Stimulated activated CD8-positive, alpha-beta memory T cell treated with anti-CD3 and anti-CD28 coated beads, Interleukin-4, amount 100 ng/mL, for 4 hours (primary cell): ENCODE measurements at places on chromosomes 12 and 14.
A peak's percentile ranks its signal among the peaks of the same experiment; 100 is the strongest.

- no peak for DNase-seq
Measured at GRCh38 chr12:12645485-12645884, 33.8 kb downstream of the CREBL2 start.

DNA sequence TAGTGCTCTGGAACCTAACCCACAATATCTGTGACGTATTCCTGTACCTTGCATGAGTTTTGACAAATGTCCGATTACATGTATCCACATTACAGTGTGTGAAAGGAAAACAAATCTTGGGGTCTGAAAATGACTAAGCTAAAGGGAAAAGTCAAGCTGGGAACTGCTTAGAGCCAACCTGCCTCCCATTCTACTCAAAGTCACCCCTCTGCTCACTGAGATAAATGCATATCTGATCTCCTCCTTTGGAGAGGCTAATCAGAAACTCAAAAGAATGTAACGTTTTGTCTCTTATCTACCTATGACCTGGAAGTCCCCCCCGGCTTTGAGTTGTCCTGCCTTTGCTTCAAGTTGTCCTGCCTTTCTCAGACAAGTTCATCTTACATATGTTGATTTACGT, 34.0 kb upstream of the KIF21A start:
- DNase-seq = no peak

GRCh38 chr14:61374284-61374683, 52.9 kb downstream of the PRKCH start:
- no peak for DNase-seq

DNA sequence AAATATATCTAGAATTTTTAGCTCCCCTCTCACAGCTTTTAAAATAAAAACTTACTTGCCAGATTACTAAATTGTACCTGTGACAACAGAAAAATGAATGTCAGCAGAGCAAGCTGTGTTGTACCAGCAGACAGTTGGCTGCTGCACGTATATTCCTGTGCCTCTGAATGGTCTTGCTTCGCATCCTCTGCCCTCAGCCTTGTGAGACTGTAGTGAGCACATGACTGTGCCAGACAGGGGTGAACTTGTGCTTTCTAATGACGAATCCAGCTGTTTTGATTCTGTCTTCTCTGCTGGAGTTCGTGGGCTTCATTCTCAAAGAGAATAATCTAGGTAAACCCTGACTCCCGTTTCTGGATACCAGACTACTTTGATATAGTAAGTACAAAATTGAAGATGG, 58.3 kb upstream of the FRMD6 start:
- DNase-seq = no peak

DNA sequence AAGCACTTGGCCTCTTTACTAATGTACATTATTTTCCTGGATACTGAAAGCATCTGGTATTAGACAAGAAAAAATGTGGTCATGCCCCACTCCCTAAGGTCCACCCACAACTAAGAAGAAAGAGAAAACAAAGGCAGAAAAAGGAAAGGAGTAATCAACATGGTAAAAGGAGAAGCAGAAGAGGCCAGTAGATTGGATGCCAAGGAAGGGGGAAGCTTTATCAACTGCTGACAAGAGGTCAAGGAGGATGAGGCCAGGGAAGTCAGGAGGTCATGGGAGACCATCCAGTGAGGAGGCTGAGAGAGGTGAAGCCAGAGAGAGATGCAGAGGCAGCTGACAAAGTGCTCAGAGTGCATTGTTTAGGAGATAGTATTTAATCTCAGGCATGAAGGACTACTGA, 383.5 kb downstream of the ZFP36L1 start:
- no peak for DNase-seq

DNA sequence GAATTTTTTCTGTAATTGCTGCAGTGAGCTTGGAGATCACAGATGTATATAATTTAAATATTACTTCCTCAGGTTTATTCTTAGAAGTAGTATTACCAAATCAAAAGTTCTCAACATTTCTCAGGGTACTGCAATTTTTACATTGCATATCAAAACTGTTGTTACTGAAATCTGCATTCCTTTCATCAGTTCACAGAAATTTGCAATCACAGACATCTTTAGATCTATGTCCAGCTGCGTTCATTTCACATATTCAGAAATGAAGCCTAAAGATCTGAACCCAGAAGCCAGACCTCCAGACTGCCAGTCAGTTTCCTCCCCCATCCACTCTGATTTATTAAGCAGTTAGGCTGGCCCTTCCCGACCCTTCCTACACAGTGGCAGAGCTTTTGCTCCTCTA, 18.2 kb upstream of the IFT81 start:
- DNase-seq = no peak

DNA sequence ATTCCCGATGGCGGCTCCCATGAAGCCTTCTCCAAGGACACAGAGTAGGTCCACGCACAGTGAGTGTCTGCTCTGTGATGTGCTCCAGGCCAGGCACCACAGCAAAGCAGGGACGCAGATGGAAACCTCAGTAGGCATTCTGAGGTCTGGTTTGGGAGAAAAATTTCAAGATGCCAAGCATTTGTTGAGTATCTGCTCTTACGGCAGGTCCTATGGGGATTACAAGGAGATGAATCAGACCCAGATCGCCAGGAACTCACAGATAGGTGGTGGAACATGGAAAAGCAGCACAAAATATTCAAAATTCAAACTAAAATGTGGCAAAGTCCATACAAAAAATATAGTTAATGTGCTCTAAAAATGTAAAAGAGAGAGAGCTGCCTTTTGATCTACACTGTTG, 684.9 kb upstream of the TMEM132C start:
- DNase-seq = no peak

DNA sequence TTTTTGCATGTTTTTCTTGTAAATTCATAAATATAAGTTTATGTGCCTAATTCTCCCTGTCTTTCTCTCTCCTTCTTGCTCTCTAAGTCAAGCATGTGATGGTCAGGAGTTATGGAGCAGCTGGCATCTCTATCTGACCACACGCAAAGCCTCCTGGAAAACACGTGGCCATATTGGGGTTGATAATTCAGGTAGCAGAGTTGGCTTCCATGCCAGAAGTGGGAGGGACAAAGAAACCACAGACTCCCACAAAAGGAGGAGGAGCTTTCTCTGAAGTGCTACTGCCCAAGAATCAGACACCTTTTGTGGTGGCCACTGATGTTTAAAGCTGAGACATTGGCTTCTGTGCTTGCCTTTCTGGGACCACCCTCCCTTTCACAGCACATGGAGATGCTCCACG, 517.6 kb upstream of the TMEM132C start:
- DNase-seq = no peak

GRCh38 chr14:33062881-33063280, 124.2 kb downstream of the NPAS3 start:
- no peak for DNase-seq

GRCh38 chr12:30827101-30828066, 72.6 kb upstream of the CAPRIN2 start:
- DNase-seq = no peak

DNA sequence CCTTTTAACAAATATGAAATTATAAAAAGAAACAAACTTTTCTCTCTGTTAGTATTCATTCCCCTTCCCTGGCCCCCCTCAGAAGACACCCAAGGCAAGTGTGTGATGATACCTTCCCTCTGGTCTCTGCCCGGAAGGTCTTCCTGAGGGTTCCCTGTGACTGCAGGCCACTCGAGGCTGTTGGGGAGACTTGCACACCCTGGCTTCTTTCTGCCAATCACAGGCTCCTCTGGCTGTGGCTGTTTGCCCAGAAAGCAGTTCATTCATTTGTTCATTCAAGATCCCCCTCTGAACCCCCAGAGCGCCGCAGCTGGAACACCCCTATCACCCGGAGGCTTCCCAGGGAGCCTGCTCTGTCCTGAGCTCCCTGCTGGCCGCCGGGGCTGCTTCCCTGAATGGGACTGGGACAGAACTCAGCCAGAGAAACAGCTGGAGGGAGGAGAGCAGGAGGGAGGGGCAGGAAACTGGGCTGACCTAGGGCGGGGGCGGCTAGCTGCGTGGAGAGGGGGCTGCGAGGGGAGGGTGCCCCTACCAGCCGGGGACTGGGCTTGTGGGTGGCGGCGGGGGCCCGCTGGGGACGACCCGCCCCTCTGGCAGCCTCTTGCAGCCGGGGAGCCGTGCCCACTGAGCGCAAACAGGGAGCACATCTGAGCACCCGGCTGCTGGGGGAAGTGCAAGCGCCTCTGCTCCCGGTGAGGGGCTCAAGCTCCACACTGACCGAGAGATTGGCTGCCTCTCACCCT, at the start of gene CMKLR1:
Gene CMKLR1 (minus strand): TSS at position 397 of the 743 bp plus-strand sequence. CDS start 45,720 bp downstream, outside the sequence.
- DNase-seq = no peak

GRCh38 chr12:51832354-51833107, 16.0 kb downstream of the FIGNL2 start:
- no peak for DNase-seq

DNA sequence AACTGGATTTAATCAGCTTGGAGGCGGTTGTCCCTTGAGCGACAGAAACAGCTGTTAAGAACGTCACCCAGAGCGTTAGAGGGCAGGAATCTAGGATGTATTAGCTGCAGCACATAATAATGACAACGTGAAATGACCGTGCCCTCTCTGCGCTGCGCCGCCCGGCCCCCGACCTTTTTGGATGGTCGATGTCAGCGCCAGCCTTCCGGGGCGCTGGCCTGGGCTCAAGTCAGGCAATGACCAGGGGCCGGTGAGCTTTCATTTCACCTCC, 427 bp upstream of the TMEM120B start:
- no peak for DNase-seq

- DNase-seq = no peak
Measured at GRCh38 chr14:99552572-99553216, 51.3 kb downstream of the CCDC85C start.

- DNase-seq = no peak
Measured at GRCh38 chr12:57234571-57235016, 5.1 kb downstream of the SHMT2 start.

GRCh38 chr14:56118611-56119181, 485 bp downstream of the PELI2 start:
- peak; percentile 2 for DNase-seq

DNA sequence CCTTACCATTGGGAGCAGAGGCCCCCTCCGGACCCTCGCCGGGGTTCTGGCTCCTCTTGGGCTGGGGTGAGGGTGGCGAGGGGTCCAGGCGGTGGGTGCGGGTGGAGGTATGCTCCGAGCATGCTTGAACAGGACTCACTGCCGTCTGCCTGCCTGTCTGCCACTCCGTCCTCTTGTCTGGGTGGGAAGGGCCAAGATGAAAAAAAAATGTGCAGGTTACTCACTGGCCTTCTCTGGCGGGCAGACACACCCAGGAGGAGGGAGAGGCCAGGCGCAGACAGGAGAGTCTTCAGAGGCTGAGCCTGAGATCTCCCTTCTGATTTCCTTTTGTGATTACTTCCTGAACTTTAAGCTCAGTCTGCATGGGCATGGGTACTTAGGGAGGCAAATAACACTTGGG, 76.1 kb downstream of the STON2 start:
- no peak for DNase-seq

GRCh38 chr14:92473969-92474535, 39.5 kb upstream of the RIN3 start:
- DNase-seq = no peak

GRCh38 chr14:68975667-68976066, 3.4 kb downstream of the ACTN1 start:
- DNase-seq = no peak

- no peak for DNase-seq
Measured at GRCh38 chr14:71551291-71551950, 380.8 kb upstream of the RGS6 start.
